Activated CD4-positive, alpha-beta T cell treated with anti-CD3 and anti-CD28 coated beads, Interleukin-2, Interleukin-4, amounts not matched to agents 100 ng/mL and 50 ng/mL, durations not matched to agents 16 hours and 8 hours (primary cell): ENCODE measurements at places on chromosomes 1 and 21.

DNA sequence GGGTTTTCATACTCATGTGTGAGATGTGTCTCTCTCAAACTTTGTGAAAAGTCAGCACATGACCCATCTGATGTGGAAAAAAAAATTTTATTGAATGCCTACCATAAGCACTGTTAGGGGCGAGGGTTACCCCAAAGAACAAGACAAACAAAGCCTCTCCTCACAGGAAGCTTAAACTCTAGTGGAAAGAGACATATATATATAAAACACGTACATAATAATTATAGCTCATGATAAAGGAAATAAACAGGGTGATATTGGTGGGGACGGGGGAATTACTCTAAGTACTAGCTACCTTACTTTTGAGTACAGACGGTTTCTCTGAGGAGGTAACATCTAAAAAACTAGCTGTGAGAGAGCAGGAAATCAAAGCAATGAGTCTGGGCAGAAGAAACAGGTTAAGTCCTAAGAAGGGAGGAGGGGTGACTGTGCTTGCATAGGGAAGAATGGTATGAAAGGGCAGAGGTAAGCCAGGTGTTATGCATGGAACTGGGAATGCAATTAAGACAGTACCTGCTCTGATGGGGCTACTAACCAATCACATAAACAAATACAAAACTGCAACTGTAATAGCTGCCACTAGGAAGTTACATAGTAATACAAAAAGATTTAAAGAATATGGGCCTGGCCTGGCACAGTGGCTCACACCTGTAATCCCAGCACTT lies 4.5 kb downstream of the LIN9 start:
- no peak for DNase-seq

- DNase-seq: no peak
These were observed 991.1 kb downstream of the KCNT2 start for GRCh38 chr1:195617106-195617505.

DNA sequence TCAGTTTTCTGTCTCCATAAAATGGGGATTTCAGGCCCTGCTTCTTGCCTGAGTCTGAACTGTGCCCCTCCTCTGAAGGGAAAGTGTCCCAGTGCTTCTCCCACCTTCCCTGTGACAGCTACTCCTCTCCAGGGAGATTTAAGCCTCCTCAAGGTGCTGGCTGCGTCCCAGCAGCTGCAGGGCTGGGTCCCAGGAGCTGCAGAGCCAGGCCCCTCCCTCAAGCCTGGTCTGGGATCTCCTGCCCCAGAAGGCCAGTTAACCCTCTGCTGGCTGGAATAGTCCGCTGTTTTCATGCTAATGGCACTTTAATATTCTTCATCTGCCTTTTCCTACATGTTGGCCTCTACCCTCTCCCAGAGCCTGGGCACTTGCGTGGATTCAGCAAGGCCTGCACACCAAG lies 99.0 kb downstream of the PLXNA2 start:
- no peak for DNase-seq

DNA sequence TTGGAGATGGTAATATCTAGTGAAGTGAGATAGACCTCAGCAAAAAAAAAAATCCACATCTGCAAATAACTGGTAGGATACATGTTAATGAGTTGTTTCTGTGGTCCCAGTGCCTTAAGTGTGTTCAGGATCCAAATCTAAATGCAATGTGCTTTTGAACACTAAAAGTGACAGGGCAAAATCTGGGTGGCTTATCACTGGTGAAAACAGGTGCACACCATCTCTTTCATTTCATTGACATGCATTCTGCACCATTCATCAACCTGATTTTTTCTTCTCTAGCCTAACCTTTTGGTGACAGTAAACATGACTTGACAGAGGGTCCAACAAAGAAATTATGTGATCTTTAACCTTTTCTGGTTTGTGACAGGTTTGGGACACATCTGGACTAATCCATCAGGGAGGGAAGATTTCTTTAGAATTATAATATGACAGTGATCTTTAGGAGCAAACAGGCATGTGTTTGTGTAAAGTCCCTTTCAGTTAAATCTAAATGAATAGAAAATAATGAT lies 201.6 kb upstream of the NEGR1 start:
- DNase-seq: no peak

GRCh38 chr1:109229531-109230127 lies 15.9 kb downstream of the SARS1 start:
- no peak for DNase-seq

GRCh38 chr1:7896994-7897393 lies 43.6 kb downstream of the TNFRSF9 start:
- no peak for DNase-seq

DNA sequence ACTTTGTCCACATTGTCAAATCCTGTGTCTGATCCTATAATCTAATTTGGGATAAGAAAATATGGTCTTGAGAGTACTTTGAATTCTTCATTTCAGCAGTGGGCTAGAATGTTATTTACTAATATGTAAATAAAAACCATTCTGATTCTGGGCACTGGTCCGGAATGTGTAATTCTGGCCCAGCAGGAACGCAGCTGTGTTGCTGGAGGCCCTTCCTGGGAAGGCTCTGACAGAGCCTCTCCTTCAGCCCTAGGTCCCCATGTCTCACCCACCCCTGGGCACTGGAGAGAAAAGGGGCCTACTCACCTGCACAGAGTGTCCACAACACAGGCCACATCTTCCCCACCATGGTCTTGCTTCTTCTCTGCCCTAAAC lies 251 bp downstream of the GPA33 start:
- DNase-seq: no peak

- no peak for DNase-seq
These were observed 11.6 kb downstream of the REG4 start for GRCh38 chr1:119799599-119800177.

DNA sequence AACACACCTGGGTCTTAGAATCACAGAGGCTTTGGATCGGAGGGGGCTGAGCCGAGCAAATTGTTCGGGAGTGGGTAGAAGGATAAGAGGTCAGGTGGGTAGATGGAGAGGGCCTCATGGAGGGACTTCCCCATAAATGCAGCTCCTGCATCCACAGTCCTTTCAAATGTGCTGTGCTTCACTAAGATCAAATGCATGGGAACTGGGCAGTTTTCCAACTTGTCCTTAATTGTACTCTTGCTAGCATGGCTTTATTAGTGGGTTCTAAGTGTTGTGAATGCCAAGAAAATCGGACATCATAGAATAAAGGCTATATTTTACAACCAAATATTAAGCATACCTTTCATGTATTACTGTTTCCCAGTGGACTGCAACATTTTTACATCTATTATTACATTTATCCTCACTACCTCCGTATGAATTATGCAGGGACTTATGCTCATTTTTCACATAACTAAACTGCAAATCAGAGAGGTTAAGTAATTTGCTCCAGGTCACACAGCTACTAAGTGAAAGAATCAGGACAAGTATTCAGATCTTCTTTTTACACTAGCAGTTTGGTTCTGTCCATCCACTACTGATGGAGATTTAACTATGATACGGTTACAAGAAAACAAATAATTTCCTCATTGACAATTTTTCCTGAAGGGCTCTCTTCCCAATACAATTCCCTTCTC lies 174.5 kb upstream of the RUNX1 start:
- no peak for DNase-seq

DNA sequence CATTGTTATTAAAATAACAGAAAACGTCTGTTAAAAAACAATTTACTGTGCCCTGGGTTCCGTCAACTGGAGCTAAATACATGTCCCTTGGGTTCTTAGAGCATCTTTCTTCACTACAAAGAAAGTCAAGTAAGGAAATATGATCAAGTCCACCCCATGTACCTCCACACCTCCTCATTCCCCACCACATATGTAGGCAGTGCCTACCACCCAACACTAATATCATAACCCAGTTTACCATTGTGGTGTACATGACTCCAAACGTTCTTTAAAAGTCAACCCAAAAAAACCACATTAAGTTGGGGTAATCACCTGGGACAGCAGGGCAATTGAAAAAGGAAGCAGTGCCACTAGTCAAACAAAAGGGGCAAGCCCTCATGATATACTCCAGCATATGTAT lies 7.8 kb upstream of the LRRC52 start:
- DNase-seq: peak; percentile 1
